ENCODE measurements at places on chromosomes 4 and X.

- no peak for DNase-seq
Measured at GRCh38 chr4:187304133-187304532, 580.5 kb upstream of the FAT1 start.

GRCh38 chrX:103404231-103405008 lies 28.1 kb downstream of the BEX3 start:
- DNase-seq: peak; percentile 26

- DNase-seq: no peak
Measured at GRCh38 chrX:55109306-55109705, 20.5 kb downstream of the PAGE2 start.

DNA sequence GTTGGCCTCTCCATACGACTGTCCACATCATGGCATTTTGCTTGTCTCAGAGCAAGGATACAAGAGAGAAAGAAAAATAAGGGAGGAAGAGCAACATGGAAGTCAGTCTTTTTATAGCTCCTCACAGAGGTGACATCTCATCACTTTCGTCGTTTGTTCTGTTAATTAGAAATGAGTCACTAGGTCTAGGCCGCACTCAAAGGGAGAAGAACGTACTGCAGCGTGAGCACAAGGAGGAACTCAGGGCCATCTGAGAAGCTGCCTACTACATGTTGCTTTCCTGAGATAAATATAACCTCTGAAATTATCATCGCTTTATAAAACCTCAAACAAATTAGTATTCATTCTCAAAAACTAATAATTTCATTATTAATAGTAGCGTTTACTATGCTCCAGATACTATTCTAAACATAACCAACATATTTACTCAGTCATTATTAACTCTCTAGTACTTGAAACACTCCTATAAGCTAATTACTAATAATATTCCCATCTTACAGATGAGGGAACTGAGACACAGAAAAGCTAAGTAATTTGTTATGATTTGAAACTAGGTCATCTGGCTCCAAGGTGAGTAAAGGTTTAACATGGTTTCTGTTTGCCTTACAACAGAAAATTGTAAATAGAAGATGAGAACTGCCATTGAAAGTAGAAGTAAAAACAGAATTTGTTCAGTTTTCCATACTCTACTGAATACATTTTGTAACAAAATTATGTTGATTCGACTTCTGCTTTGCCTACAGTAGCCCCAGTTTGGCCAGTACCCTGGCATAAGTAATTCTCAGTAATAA lies 213.2 kb upstream of the UGT8 start:
- DNase-seq: no peak

GRCh38 chr4:37648084-37648817 lies 37.9 kb downstream of the RELL1 start:
- DNase-seq: peak; percentile 15

GRCh38 chr4:22091906-22092305 lies 143.3 kb upstream of the KCNIP4 start:
- no peak for DNase-seq

- DNase-seq: no peak
Measured at GRCh38 chr4:12897954-12898353, 586.2 kb downstream of the RAB28 start.

DNA sequence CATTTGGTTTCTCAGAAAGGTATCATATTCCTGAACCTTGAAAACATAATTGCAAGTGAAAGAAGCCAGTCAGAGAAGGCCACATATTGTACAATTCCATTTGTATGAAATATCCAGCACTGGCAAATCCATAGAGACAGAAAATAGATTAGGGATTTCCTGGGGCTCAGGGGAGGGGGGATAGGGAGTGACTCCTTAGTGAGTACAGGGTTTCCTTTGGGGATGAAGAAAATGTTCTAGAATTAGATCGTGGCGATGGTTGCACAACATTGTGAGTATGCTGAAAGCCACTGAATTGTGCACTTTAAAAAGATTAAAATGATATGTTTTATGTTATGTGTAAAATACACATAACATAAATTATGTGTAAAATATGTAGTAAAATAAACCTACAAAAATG lies 10.3 kb downstream of the XPNPEP2 start:
- DNase-seq: no peak

GRCh38 chrX:2703991-2704369 lies 12.9 kb downstream of the CD99 start:
- no peak for DNase-seq

DNA sequence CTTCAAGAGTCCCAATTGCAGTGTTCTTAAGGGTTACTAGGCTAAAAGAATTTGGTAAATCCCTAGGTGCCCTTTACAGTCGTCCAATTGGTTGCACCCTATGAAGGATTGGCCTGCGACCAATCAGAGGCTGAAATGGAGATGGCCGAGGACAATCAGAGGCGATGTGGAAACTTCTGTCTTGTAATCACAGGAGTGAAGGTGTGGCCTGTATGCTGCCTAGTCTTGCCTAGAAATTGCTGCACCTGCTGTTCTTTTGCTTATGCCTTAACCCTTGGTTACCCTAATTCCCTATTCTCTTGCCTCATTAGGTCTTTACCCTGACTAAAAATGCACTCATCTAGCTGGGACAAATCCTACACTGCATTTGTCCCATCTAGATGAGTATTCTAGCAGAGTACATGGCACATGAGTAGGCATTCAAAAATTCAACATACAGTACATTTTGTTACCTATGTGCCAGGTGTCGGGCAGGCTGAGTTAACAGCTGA lies 1.0 kb upstream of the DCK start:
- DNase-seq: no peak

DNA sequence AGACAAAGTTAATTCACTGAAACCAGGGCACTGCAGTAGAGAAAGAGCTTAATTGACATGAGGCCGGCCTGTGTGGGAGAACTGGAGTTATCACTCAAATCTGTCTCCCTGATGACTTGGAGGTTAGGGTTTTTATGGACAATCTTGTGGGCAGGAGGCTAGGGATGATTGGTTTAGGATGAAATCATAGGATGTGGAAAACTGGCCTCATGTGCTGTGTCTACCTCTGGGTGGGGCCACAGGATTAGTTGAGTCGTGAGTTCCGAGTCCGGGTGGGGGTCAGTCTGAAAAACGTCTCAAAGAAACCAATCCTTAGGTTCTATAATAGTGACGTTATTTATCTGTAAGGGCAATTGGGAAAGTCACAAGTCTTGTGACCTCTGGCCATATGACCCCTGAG lies 68.1 kb downstream of the UCHL1 start:
- DNase-seq: no peak

GRCh38 chrX:154515090-154515965 lies 704 bp downstream of the FAM3A start:
- peak; percentile 68 for DNase-seq

DNA sequence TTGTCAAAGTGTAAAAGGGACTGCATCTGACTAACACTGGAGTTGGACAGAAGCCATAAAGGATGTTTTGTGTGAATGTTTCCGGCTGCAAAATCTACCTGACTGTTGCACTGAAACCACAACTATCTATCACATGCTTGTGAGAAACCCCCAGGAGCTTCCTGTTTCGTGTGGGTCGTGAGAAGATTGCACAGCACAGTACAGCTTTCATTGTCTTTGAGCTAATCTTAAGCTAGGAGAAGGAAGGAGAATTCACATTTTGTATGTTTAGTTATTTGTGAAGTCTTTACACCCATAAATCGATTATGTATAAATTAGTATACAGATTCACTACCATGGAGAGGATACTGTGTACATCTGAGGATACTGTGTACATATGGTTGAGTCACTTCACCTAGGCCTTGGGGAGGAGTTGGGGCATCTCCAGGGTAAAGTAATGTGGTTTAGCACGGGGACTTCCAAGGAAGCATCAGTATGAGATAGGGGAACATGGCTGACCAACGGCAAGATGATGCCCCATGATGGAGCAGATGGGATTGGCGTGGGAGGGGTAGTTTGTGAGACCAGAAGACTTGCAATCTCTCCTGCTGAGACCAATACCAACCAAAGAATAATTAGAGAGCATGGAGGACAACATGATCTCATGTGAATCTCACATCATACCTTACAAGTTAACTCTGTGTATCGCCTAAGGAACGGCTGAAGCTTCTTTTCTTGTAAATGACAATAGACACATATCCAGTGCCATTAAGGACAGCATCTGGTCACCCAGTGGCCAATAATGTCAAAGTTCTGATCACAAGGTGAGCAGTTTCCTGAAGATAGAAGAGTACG lies 43.1 kb upstream of the FAM9C start:
- DNase-seq: peak; percentile 96

DNA sequence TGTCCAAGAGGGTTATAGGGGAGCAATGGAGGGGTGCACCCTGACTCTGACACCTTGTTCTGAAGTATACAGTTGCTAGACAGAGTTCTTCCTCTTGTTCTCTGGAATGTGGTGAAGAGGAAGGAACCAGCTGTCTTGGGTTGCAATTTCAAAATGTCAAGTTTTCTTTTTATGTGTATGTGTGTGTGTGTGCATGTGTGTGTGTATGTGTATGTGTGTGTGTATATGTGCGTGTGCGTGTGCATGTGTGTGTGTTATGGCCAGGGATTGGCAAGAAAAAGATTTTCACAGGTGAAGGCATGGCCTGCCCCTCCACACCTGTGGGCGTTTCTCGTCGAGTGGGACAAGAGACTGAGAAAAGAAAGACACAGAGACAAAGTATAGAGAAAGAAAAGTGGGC lies 81.6 kb upstream of the ADGRA3 start:
- peak; percentile 7 for DNase-seq

DNA sequence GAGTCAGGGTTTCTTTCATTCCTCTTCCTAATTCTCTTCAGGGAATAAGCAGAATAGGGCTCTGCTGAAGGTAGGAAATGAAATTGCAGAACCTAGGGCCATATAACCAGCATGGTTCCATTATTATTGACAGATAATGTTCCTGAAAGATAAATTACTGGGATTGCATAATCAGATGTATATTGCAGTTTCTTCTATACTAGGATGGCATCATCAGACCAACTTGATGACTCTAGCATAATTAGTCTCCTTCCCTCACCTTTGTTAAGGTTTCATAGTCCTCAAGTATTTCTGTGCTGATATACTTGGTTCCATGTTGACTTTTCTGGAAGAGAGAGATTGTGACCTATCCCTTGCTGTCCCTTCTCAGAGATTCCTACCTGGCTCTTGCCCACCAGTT lies 492.3 kb upstream of the LCORL start:
- no peak for DNase-seq

GRCh38 chr4:87260477-87260876 lies 40.1 kb upstream of the KLHL8 start:
- no peak for DNase-seq

DNA sequence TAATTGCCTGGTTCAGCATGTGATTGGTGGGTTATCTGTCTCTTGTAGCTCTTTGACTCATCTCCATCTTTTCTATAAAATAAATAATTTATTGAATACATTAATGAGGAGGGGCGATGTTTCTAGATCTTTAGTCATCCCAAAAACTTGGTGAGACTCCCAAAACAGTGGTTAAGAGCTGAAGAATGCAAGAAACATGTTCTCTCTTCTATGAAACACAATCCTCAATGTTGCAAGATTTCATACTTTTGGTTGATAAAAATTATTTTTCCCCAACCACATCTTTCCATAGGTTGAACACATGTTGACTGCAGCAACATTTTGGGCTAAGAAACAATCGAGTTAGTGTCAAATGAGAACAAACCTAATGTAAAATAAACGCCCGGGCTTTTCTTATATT lies 1.2 kb upstream of the TMEM47 start:
- no peak for DNase-seq

DNA sequence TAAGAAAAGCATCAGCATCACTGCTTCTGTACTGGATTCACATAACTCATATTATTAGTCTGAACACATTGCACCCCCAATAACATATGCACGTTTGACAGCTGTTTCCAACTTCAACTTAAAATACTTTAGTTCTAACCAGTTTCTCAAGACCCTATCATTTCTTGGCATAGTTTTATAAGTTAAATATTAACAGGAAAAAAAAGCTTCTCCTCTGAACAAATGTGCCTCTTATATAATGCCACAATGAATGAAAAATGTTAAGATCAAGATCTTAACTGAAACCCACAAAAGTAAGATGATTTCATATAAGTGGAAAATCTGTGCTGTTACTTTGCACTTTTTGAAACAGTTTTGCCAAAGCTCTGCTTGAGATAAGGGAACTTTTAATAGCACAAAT lies 652.8 kb upstream of the FAM241A start:
- no peak for DNase-seq

DNA sequence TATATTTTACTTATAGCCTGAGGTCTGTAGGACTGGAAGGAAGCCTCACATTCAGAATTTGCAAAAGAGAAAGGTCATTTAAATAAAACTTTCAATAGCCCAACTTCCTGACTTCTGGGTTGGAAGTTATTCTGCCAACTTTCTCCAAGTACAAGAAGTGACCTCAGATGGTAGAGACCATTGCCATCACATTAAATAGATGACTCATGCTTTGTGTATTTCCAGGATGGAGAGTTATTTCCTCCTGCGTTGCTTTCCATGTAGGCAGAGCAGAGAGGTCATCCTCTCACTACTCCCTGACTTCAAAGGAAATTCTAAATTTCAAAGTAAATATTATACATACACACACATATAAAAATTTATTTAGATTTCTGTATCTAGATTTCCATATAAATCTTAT lies 73.0 kb upstream of the NR3C2 start:
- no peak for DNase-seq

DNA sequence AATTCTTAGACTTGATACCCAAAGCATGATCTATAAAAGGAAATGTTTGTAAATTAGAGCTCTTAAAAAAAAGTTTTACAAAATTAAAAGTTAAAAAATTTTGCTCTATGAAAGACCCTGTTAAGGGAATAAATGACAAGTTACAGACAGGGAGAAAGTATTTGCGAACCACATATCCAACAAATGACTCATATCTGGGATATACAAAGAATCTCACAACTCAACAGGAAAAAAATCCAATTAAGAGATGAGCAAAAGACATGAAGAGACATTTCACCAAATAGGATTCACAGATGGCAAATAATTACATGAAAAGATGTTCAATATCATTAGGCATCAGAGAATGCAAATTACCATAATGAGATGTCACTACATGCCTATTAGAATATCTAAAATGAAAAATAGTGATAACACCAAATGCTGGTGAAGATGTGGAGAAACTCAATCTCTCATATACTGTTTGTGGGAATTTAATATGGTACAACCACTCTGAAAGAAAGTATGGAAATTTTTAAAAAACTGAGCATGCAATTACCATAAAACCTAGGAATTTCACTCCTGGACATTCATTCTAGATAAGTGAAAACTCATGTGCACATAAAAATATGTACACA lies 100.8 kb upstream of the EOLA2 start:
- no peak for DNase-seq

All from KBM-7 (cell line).